Endothelial cell of coronary artery (primary cell): ENCODE measurements at places on chromosomes 3 and 15. TPM values are rescaled to one million over a fixed set of nuclear protein-coding genes. Genes with fewer than 3 reads are reported as not detected.

LMAN1L gene
- not detected in 2 replicates for total RNA-seq

PRSS50 gene
- not detected in 2 replicates for total RNA-seq

CIB1 gene
- 41.0 and 47.0 TPM in 2 replicates for total RNA-seq

IRAK2 gene
- total RNA-seq: 21.5 and 21.7 TPM in 2 replicates

LRRC31 gene
- not detected in 2 replicates for total RNA-seq

CCDC54 gene
- total RNA-seq: not detected in 2 replicates

ANKRD63 gene
- 0.09 TPM in 2 replicates for total RNA-seq

NEO1 gene
- total RNA-seq: 0.09 and 2.4 TPM in 2 replicates

SLC51B gene
- total RNA-seq: not detected in 2 replicates

CILP gene
- not detected in 2 replicates for total RNA-seq

GOLGA8T gene
- total RNA-seq: 0.09 TPM in 1 of 2 replicates, not detected in the other

PLOD2 gene
- 156 and 649 TPM in 2 replicates for total RNA-seq

SKIC8 gene
- total RNA-seq: 79.0 and 93.5 TPM in 2 replicates

GOLGA6B gene
- total RNA-seq: not detected in 2 replicates

SH2D7 gene
- total RNA-seq: not detected in 2 replicates

UBP1 gene
- 48.1 and 57.1 TPM in 2 replicates for total RNA-seq

FRMD5 gene
- 11.7 and 27.5 TPM in 2 replicates for total RNA-seq

ITPKA gene
- 0.66 and 2.3 TPM in 2 replicates for total RNA-seq

GRM7 gene
- 0.09 and 0.85 TPM in 2 replicates for total RNA-seq

OSTN gene
- total RNA-seq: not detected in 2 replicates

SYNPR gene
- total RNA-seq: not detected in 2 replicates

MKRN3 gene
- 1.2 TPM in 1 of 2 replicates, not detected in the other for total RNA-seq

RSL24D1 gene
- total RNA-seq: 69.5 and 87.1 TPM in 2 replicates

AMT gene
- total RNA-seq: 0.27 and 1.2 TPM in 2 replicates

SUSD5 gene
- total RNA-seq: 1.9 and 4.4 TPM in 2 replicates

ATP13A4 gene
- 0.09 TPM in 2 replicates for total RNA-seq

DLL4 gene
- total RNA-seq: 33.8 and 103 TPM in 2 replicates

FBXW12 gene
- total RNA-seq: not detected in 2 replicates

MPI gene
- total RNA-seq: 34.3 and 65.8 TPM in 2 replicates

IL17RE gene
- total RNA-seq: 0.18 and 0.19 TPM in 2 replicates

UCN2 gene
- total RNA-seq: 0.09 TPM in 1 of 2 replicates, not detected in the other

ABHD14A gene
- total RNA-seq: 4.3 and 5.1 TPM in 2 replicates

PLSCR2 gene
- 0.18 TPM in 1 of 2 replicates, not detected in the other for total RNA-seq

SLC22A14 gene
- total RNA-seq: 0.09 TPM in 2 replicates

COL8A1 gene
- 55.0 and 686 TPM in 2 replicates for total RNA-seq

ZPLD1 gene
- total RNA-seq: under 0.01 and 0.09 TPM in 2 replicates

CACNA2D2 gene
- total RNA-seq: not detected in 2 replicates

TMC3 gene
- not detected in 2 replicates for total RNA-seq

LTK gene
- under 0.01 and 0.19 TPM in 2 replicates for total RNA-seq

UBE2E1 gene
- 95.9 and 110 TPM in 2 replicates for total RNA-seq

PEX5L gene
- 0.09 TPM in 1 of 2 replicates, not detected in the other for total RNA-seq

ACTRT3 gene
- total RNA-seq: 3.3 and 4.3 TPM in 2 replicates

HTR3E gene
- total RNA-seq: not detected in 2 replicates

CFAP92 gene
- total RNA-seq: 0.09 TPM in 1 of 2 replicates, not detected in the other

DHX36 gene
- 35.1 and 47.7 TPM in 2 replicates for total RNA-seq

CAPN7 gene
- 17.2 and 29.8 TPM in 2 replicates for total RNA-seq

GOLGA6L7 gene
- not detected in 2 replicates for total RNA-seq

ZNF710 gene
- 11.1 and 15.0 TPM in 2 replicates for total RNA-seq

GPR87 gene
- total RNA-seq: 0.09 TPM in 2 replicates

ZNF502 gene
- 3.4 and 4.9 TPM in 2 replicates for total RNA-seq

CNTN4 gene
- total RNA-seq: under 0.01 TPM in 2 replicates

LARP6 gene
- total RNA-seq: 10.9 and 13.0 TPM in 2 replicates

SATB1 gene
- total RNA-seq: 9.7 and 11.4 TPM in 2 replicates

C3orf52 gene
- 3.8 and 4.2 TPM in 2 replicates for total RNA-seq
